ENCODE measurements at places on chromosomes 5 and 9.

GRCh38 chr5:172903790-172904189 lies 55.4 kb upstream of the RPL26L1 start:
- DNase-seq = no peak

- DNase-seq = no peak
These were observed 8.4 kb downstream of the RPS14 start for GRCh38 chr5:150440948-150441812.

- DNase-seq = peak; percentile 70
These were observed 44.7 kb upstream of the NDFIP1 start for GRCh38 chr5:142063878-142064331.

GRCh38 chr5:135426102-135427082 lies 20.8 kb downstream of the DCANP1 start:
- DNase-seq = peak; percentile 42

- no peak for DNase-seq
These were observed 297.7 kb downstream of the IRX2 start for GRCh38 chr5:2453781-2454180.

DNA sequence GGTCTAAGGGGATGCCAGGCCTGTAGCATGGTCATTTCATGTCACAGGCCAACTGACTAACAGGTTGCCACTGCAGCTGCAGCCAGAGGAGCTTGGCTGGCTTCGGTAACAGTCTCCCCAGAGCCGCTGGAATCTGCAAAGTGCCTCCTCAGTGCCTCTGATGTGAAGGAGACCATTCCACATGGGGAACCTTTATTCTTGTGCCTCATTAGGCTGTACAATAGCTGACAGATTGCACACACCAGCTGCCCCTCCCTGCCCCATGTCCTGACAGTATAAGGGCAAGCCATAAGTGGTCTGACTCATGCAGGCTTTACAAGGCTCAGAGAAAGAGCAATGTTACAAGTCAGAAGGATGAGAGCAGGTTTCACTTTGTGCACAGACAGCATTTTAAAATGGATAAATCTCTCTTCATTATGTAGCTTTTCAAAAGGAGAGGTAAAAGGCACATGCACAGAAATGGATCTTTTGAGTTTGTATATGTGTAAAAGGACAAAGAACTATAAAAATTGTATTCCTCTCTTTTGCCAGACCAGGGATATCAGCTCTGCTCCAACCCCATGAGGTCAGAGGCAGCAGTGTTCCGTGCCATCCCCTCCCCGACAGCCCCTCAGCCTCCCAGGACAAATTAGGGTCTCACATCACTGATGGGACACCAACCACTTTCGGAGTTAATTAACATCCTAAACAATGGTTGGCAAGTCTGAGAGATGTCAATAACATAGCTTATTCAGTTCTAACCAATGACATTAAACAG lies 467.8 kb downstream of the TMEM232 start:
- no peak for DNase-seq

GRCh38 chr5:132499440-132500243 lies 9.1 kb upstream of the IRF1 start:
- DNase-seq = peak; percentile 23

DNA sequence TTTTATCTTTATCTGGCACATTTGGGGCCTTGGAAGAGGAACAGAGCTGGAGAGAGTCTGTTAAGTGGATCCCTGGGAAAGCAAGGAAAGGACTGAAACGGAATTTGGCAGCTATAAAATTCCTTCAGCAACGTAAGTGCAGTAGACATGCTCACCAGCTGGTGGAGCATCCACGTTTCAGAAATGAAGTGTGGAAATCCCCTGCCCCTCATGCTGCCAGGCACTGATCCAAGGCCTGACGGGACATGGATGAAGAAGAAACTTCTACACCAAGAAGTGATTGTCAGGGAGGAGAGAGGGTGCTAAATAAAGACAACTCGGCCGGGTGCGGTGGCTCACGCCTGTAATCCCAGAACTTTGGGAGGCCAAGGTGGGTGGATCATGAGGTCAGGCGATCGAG lies 209.3 kb downstream of the ROR2 start:
- DNase-seq = no peak

GRCh38 chr9:5945112-5945511 lies 54.4 kb downstream of the MLANA start:
- no peak for DNase-seq

DNA sequence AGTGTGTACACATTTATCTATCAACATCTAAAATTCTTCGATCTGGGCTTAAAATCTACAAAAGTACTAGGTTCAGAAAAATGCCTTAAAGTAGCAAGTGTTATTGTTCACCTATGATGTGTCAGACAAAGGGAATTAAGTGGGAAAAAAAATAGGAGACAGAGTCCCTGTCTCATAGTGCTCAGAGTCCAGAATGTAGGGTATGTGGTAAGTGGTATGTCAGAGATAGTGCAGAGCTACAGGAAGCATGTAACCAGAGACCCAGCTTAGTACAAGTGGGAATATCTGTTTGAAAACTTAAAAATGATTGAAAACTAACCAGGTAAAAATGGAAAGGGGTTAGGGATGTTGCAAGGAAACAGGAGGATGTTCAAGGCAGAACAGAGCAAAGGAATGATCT lies 482.8 kb downstream of the ELAVL2 start:
- no peak for DNase-seq

- no peak for DNase-seq
These were observed 227.8 kb upstream of the CDH9 start for GRCh38 chr5:27266184-27266583.

- DNase-seq = no peak
These were observed 59.0 kb downstream of the KCNIP1 start for GRCh38 chr5:170562875-170563228.

GRCh38 chr5:116097301-116097700 lies 12.5 kb downstream of the COMMD10 start:
- DNase-seq = no peak

DNA sequence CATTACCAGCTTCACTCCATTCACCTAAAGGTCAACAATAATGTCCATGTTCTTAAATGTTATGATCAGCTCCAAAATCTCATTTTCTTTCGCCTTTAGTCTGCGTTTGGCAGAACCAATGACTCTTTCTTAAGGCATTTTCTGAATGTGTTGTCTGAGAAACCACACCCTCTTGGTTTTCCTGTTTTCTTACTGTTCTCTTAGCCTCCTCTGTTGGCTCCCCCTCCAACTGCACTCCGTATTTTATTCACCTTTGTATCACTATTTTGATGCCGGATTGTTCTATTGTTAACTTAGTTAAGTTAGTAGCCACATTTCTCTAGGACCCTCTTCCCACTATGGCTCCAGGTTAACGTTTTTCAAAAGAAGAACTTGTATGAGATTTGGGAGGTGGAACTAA lies 185.6 kb downstream of the DMAC1 start:
- DNase-seq = peak; percentile 14

DNA sequence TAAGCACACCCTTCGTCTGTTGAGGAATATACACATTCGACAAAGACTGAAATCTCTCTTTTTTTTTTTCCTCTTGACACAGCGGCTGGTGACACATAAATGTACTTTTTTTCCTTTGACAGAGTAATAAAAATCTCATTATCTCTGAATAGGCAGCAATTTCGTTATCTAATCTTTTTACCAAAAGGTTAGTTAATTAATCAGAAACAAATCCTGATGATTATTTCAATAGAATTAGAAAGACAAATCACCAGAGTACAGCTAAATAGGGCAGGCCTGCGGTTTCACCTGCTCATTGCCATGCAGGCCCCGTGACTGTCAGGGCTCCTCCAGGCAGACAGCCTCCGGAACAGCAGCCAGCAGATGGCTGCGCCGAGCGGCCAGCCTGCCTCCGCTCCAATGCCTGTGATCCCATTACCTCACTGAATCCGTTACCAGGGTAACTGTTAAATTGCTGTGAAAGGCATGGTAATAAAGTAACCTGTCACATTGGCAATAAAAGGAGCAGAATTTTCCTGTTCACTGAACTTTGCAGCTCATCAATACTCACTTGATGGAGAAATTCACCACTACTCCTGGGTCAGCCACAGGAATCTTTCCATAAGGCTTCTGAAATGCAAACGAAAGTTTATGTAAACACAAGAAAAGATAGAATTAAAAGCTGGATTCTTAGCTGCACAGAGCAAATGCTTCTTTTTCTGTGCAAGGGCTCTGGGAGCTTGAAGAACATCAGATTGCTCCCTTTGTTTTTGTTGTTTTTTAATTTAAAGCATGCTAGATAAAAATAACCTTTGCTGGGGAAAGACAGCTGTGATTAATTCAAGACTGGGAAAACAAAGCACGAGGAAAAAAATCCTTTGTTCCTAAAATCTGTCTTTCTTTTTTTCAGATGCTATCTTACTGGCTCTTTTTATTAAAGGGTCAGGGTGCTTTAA lies 666.4 kb upstream of the ZNF608 start:
- no peak for DNase-seq

- no peak for DNase-seq
These were observed at the start of gene ITK for GRCh38 chr5:157180374-157181264. Gene ITK (plus strand): TSS chr5:157180840. CDS start chr5:157180978, 138 bp downstream.

DNA sequence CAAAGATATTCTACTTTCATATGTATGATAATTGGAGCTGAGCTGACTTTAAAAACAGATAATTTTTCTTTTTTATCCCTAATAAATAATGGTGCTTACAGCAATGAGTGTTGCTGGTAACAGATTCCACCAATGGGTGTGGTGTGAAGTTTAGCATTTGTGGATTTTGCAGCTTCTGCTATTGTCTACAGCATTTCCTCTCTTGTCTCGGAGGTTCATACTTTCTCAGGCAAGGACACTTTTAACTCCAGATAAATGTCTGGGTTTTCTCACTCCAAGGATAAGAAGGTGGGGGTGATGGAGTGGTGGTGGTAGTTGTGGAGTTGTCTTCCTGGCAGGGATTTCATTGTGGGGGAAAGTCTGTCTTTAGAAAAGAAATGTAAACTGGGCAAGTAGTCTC lies 120.0 kb upstream of the CDKN2B start:
- no peak for DNase-seq

DNA sequence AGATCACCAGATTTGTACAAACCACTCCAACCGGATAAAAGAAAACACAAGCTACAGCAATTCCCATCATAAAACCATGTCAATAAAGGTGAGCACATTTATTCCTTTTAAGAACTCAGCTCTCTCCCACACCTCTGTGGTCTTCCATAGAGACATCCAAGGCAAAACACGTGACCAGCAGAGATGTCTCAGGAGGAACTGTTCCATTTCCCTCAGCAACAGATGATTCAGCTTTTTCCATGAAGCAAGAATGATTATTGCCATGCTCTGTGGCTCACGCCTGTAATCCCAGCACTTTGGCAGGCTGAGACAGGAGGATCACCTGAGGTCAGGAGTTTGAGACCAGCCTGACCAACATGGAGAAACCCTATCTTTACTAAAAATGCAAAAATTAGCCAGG lies 15.8 kb downstream of the GZMK start:
- no peak for DNase-seq
